ENCODE measurements at places on chromosomes 12 and 14. TPM values are rescaled to one million over a fixed set of nuclear protein-coding genes. Genes with fewer than 3 reads are reported as not detected.

Gene SERPINA5
- total RNA-seq, result not detected

Gene POTEG
- not detected for total RNA-seq

Gene ADAM21
- total RNA-seq, result 0.30 TPM

Gene DAAM1
- total RNA-seq, result 33.0 TPM

Gene NUP107
- total RNA-seq, result 72.4 TPM

Gene TMX1
- 65.9 TPM for total RNA-seq

Gene CLBA1
- total RNA-seq, result 2.9 TPM

Gene VDR
- total RNA-seq, result under 0.01 TPM

Gene SERPINA4
- total RNA-seq, result not detected

Gene RNASE3
- not detected for total RNA-seq

Gene LRRC10
- total RNA-seq, result not detected

Gene TTC9
- under 0.01 TPM for total RNA-seq

Gene TBX5
- total RNA-seq, result not detected

Gene LDHB
- total RNA-seq, result 1,016 TPM

Gene ARMH4
- 0.15 TPM for total RNA-seq

Gene KRT81
- total RNA-seq, result 0.32 TPM

Gene OSBPL8
- total RNA-seq, result 36.7 TPM

Gene SDSL
- 9.7 TPM for total RNA-seq

Gene DPY19L2
- 1.9 TPM for total RNA-seq

Gene RIPK3
- 5.5 TPM for total RNA-seq
